ENCODE measurements at places on chromosomes 6 and 20. TPM values are rescaled to one million over a fixed set of nuclear protein-coding genes. Genes with fewer than 3 reads are reported as not detected.

DNA sequence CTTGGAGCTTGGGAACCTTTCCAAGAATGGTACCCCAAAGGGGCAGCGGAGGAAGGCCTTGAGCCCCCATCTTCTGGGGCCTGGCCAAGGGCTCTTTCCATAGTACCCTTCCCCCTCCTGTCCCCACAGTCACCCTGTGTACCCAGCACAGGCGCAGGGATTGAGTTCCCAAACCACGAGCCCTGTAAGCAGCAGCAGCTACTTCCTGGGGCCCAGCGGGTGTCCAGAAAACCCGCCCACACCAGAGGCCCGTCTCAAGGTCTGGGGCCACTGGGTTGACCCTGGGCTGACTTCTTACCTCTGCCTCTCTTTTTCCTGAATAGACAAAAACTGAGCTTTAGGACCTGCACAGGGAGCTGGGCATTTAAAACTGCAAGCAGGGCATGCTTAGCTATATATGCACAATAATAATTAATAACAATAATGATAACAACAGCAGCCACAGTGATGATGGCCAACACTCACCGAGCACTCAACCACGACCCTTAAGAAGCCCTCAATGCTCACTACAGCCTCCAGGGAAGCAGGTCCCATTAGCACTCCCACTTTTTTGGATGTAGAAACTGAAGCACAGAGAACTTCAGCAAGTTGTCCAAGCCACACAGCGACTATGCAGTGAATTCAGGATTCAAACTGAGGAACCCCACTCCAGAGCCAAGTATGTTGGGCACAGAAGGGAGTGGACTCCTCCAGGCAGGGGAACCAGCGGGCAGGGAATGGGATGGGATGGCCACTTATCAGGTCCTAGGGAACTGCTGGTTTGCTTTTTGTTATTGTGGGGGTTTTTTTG lies 14.5 kb downstream of the NOL4L start:
- no peak overlapping the region for H3K4me3 ChIP-seq
- peaks cover 6% of the 10 kb centered on the region for H3K36me3 ChIP-seq
- DNase-seq = no peak
- H3K27ac ChIP-seq = no peak overlapping the region
- no peaks in the 10 kb centered on the region for H3K27me3 ChIP-seq

DNA sequence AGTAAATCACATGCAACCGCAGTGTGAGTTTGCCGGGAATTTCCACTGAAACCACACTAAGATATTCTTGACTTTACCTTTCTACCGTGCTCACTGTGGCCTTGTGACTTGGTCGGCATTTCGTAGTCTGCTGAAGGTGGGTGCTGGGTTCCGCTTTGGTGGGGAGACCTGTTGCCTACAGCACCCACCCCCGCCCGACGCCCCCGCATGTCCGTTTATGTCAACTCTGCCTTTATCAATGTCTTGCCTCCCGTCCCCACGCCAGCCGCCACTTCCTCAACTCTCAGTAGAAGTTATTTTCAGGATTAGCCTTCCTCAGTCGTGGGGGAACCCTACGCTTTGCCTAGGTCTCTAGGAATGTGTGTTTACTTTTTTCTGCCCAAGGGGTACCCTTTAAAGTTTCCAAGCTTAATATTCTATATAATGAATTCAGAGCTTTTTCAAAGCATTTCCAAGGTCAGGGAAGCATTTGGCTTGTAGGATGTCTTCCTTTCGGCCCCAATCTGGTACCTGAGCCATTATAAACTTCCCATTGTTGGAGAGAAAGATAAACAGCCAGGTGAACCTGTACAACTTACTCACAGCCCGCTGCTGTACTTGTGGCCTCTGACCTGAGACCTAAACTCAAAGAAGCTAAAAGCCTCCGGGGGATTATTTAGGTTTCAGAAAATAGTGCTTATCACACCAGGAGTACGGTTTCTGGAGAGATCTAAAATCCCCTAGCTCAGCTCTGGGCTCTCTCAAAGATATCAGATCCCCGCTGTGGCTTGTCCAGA lies 54.2 kb downstream of the TBC1D7 start:
- no peak overlapping the region for H3K27ac ChIP-seq
- H3K4me1 ChIP-seq = peaks cover 18% of the 10 kb centered on the region
- no peaks in the 10 kb centered on the region for H3K27me3 ChIP-seq
- H3K36me3 ChIP-seq = no peaks in the 10 kb centered on the region
- DNase-seq = peak; percentile 43

GRCh38 chr6:130947464-130947863 lies 115.6 kb downstream of the EPB41L2 start:
- no peaks in the 10 kb centered on the region for H3K4me1 ChIP-seq
- H3K27ac ChIP-seq = no peak overlapping the region
- no peaks in the 10 kb centered on the region for H3K36me3 ChIP-seq
- no peaks in the 10 kb centered on the region for H3K27me3 ChIP-seq

- H3K4me1 ChIP-seq = no peaks in the 10 kb centered on the region
- no peak overlapping the region for H3K4me3 ChIP-seq
- H3K27me3 ChIP-seq = no peaks in the 10 kb centered on the region
- H3K36me3 ChIP-seq = no peaks in the 10 kb centered on the region
- no peak for DNase-seq
Measured at GRCh38 chr6:54195637-54196036, 84.4 kb downstream of the MLIP start.

DNA sequence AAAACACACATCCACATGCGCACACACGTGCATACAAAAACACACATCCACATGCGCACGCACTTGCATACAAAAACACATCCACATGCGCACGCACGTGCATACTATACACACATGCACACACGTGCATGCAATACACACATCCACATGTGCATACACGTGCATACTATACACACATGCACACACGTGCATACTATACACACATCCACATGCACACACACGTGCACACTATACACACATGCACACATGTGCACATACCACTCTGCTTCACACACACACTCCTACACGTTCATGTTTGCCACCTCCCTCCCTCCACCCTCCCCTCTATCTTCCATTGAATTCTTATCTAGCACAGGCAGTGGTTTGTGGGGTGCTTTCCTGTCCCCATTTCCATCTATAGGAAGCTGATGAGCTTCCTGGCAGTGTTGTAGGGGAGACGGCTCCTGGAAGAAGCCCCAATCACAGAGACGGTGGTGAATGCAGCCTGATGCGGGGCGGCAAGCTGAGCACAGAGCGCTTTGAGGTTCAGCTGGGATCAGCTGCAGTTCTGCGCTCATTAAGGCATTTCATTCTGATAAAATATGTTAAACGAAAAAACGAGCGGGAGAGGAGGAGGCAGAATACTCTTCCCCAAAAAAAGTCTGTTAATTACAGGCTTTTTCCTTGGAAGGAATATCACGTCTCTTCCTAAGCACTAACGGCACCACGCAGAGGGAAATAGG lies 287.7 kb downstream of the TAF4 start:
- H3K4me1 ChIP-seq = no peaks in the 10 kb centered on the region
- no peak for DNase-seq
- H3K36me3 ChIP-seq = no peaks in the 10 kb centered on the region
- no peaks in the 10 kb centered on the region for H3K27me3 ChIP-seq
- no peak overlapping the region for H3K4me3 ChIP-seq

- DNase-seq = no peak
- no peak overlapping the region for H3K27ac ChIP-seq
- peaks cover 4% of the 10 kb centered on the region for H3K4me1 ChIP-seq
Measured at GRCh38 chr6:41452763-41453162, 93.4 kb upstream of the FOXP4 start.

DNA sequence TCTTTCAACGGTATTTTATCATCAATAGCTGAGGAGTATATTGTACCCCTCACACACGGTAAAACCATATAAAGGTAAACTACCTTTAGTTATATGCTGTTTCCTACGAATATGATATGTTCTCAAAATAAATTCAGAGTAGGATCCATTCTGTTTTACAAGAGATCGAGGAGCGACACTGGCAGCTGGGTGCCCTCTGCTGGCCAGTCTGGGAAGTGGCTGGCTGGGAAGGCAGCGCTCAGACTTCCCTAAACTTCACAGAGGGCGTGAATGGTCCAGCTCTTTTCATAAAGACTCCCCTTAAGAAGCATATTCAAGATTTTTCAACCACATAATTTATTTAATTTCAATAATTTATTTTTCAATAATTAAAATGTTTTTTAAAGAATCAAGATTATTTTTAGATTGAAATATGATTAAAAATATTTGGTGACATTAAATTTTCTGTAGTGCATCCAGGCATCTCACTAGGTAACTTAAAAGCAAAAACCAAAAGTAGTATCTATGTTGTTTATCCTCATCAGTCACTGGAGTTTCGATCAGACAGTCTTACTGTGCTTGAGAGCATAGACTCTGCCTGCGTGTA lies 187.5 kb upstream of the PDE10A start:
- no peaks in the 10 kb centered on the region for H3K36me3 ChIP-seq
- peaks cover 61% of the 10 kb centered on the region for H3K27me3 ChIP-seq
- peak; percentile 32 for DNase-seq
- no peak overlapping the region for H3K27ac ChIP-seq
- peak overlapping the region; percentile 26 for H3K4me3 ChIP-seq
- peaks cover 5% of the 10 kb centered on the region for H3K4me1 ChIP-seq

- H3K27ac ChIP-seq = no peak overlapping the region
- DNase-seq = no peak
- H3K4me1 ChIP-seq = peaks cover 4% of the 10 kb centered on the region
- H3K27me3 ChIP-seq = no peaks in the 10 kb centered on the region
Measured at GRCh38 chr20:60822699-60823607, 429.1 kb upstream of the CDH4 start.

- DNase-seq = no peak
- no peak overlapping the region for H3K27ac ChIP-seq
- H3K4me3 ChIP-seq = no peak overlapping the region
- no peaks in the 10 kb centered on the region for H3K36me3 ChIP-seq
- no peaks in the 10 kb centered on the region for H3K4me1 ChIP-seq
Measured at GRCh38 chr6:170237999-170238740, 52.7 kb downstream of the DLL1 start.

GRCh38 chr6:129628101-129628815 lies 81.7 kb downstream of the ARHGAP18 start:
- no peaks in the 10 kb centered on the region for H3K27me3 ChIP-seq
- H3K4me1 ChIP-seq = no peaks in the 10 kb centered on the region
- DNase-seq = no peak
- no peak overlapping the region for H3K27ac ChIP-seq

DNA sequence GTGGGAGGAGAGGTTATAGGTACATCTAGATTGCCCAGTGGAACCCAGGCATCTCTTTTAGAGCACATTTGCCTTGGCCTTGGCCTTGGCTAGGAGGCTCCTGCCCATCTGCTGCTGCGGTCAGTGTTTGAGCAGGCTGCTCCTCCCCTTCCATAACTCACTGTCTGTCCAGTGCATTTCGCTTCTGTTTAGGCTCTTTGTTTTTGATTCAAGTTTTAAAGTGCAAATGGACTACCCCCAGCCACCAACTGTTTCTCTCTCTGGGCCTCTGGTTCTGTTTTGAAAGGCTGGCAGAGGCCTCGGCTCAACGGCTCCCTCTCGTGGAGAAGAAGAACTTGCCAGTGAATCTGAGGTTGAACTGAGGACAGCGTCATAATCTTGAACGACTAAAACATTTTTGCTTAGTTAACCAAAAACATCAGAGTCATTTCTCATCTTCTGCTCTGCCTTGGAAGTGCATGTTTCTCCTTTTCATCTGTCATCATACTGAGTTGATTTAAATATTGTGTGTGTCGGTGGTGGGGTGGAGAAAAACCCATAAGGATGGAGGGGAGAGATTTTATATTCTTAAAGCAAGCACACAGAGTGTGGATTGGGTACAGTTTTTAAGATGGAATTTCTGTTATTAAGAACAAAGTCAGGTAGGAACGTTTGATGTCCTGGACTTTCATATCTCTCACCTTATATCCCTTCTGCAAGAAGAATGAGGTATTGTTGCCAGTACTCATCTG lies 171.4 kb downstream of the DTNBP1 start:
- H3K36me3 ChIP-seq = peaks cover 7% of the 10 kb centered on the region
- H3K27ac ChIP-seq = no peak overlapping the region
- H3K4me1 ChIP-seq = peaks cover 7% of the 10 kb centered on the region
- H3K4me3 ChIP-seq = no peak overlapping the region
- no peaks in the 10 kb centered on the region for H3K27me3 ChIP-seq

- no peak for DNase-seq
- no peaks in the 10 kb centered on the region for H3K27me3 ChIP-seq
- no peak overlapping the region for H3K27ac ChIP-seq
- H3K4me3 ChIP-seq = no peak overlapping the region
- no peaks in the 10 kb centered on the region for H3K4me1 ChIP-seq
- no peaks in the 10 kb centered on the region for H3K36me3 ChIP-seq
Measured at GRCh38 chr20:48409055-48409615, 418.7 kb downstream of the PREX1 start.

GRCh38 chr6:137968455-137968804 lies 101.4 kb downstream of the TNFAIP3 start:
- no peak for DNase-seq
- H3K4me1 ChIP-seq = peaks cover 6% of the 10 kb centered on the region
- H3K27me3 ChIP-seq = no peaks in the 10 kb centered on the region
- no peak overlapping the region for H3K4me3 ChIP-seq
- no peaks in the 10 kb centered on the region for H3K36me3 ChIP-seq
- no peak overlapping the region for H3K27ac ChIP-seq

- no peak for DNase-seq
- no peak overlapping the region for H3K27ac ChIP-seq
- H3K27me3 ChIP-seq = no peaks in the 10 kb centered on the region
Measured at GRCh38 chr6:152701081-152701862, 3.6 kb downstream of the MYCT1 start.

GRCh38 chr6:88454658-88455057 lies 288.5 kb upstream of the CNR1 start:
- DNase-seq = no peak
- H3K4me1 ChIP-seq = no peaks in the 10 kb centered on the region
- H3K4me3 ChIP-seq = no peak overlapping the region

DNA sequence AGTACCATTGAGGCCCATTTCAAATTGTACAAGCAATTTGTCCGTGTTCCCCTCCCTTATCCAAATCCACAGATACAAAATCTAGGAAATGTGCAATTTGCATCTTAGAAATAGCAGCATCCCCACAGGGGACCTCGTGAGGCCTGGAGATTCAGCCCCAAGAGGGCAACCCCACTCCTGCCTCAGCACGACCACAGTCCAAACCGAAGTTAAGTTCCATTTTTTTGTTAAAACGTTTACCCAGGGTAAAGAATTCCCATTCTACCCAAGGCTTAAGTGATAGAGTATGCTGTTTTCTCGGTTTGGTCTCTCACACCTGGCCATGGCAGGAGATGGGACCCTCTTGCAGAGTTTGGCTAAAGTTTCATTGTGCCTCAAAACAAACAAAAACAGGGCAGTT lies 41.2 kb downstream of the PLCG1 start:
- no peak for DNase-seq
- no peak overlapping the region for H3K4me3 ChIP-seq
- H3K27me3 ChIP-seq = no peaks in the 10 kb centered on the region
- H3K36me3 ChIP-seq = peaks cover 19% of the 10 kb centered on the region

Gene TFEB
- total RNA-seq = 19.4 TPM

Gene CFAP206
- not detected for total RNA-seq

Gene BPIFB4
- total RNA-seq = not detected

Gene ACTL10
- total RNA-seq = 1.1 TPM

Gene RSPO4
- 0.98 TPM for total RNA-seq

Gene TNF
- total RNA-seq = 21.9 TPM

Gene TMEM200A
- total RNA-seq = 1.3 TPM

Gene PNRC1
- 685 TPM for total RNA-seq

Gene EYS
- total RNA-seq = not detected

Data from T-cell (primary cell).